Activated B cell treated with CpG ODN at 0.5 μM for 24 hours (primary cell): ENCODE measurements at places on chromosomes 3 and 15.

DNA sequence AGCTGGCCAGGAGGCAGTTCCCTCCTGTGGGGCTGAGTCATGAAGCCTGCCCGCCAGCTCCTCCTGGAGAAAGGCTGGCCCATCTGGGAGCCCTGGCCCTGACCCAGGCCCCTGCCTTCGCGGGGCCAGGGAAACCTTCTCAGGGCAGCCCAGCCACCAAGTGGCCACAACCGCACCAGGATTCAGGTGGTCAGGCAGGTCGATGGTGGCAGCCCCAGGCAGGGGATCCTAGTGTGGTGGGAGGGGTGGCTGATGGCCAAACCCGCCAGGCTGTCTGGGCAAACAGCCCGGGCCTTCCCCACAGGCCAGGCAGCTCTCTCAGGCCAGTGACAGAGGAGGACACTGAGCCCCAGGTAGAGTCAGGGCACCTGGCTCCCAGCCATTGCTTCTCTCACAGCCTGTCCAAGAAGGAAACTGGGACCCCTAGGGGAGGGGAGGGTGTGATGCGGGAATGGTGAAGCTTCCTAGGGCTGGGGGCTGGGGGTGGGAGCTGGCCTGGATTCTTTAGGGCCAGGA lies 1.2 kb downstream of the TWF2 start:
- H3K36me3 ChIP-seq: peaks cover 33% of the 10 kb centered on the region
- peak overlapping the region; percentile 96 for H3K4me3 ChIP-seq
- H3K27ac ChIP-seq: no peak overlapping the region
- no peaks in the 10 kb centered on the region for H3K27me3 ChIP-seq
- peaks cover 64% of the 10 kb centered on the region for H3K4me1 ChIP-seq
- no peak for DNase-seq

DNA sequence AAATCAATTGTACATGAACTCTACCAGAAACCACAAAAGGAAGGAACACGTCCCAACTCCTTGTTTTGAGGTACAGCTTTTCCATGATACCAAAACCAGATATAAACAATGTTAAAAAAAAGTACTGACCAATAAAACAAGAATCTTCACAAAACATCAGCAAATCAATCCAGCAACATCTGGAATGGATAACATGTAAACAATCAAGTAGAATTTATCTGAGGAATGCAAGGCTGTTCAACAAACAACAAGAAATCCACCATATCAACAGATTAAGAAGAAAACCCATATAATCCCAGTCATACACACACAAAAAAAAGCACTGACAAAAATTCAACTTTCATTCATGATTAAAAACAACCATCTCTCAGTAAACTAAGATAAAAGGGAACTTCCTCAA lies 26.7 kb downstream of the TJP1 start:
- no peak for DNase-seq
- no peaks in the 10 kb centered on the region for H3K36me3 ChIP-seq
- H3K4me3 ChIP-seq: no peak overlapping the region
- no peak overlapping the region for H3K27ac ChIP-seq
- H3K4me1 ChIP-seq: no peaks in the 10 kb centered on the region

DNA sequence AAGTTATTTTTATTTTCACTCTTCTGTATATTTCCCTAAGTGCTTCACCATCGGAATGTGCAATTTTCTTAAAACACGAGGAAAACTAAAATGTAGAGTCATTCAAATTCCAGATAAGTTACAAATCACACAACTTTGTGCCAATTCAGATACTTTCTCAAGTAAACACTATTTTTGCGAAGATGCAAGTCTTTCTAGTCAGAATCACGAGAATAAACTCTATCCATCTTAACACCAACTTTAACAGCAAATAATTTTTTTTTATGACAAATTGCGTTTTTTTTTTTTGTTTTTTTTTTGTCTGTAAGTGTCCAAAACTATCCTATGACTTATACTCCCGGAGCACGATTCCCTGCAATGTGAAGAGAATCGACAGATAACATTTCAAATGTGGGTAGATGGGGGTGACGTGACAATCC lies 1.3 kb downstream of the STAG1 start:
- H3K4me1 ChIP-seq: peaks cover 50% of the 10 kb centered on the region
- peak overlapping the region; percentile 93 for H3K4me3 ChIP-seq
- peaks cover 7% of the 10 kb centered on the region for H3K36me3 ChIP-seq
- H3K27me3 ChIP-seq: no peaks in the 10 kb centered on the region

DNA sequence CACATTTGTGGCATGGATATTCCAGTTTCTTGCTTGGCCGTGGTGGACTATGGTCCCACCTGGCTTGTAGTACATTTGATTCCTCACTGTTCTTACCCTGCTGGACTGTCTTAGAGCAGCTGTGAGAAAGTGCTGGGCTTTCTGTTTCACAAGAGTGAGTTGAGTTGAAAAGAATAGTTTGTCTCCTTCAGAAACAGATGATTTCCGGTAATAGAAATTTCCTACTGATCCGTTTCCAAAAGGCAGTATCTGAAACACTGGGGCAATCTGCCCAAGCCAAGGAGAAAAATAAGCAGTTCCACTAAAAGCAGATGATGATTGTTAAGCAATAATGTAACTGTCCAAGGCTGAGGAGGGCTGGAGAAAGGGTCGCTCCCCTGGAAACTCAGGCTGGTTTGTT lies 96.0 kb downstream of the SUCLG2 start:
- H3K4me3 ChIP-seq: no peak overlapping the region
- H3K27ac ChIP-seq: no peak overlapping the region
- H3K27me3 ChIP-seq: no peaks in the 10 kb centered on the region
- peaks cover 6% of the 10 kb centered on the region for H3K4me1 ChIP-seq
- H3K36me3 ChIP-seq: peaks cover 51% of the 10 kb centered on the region

GRCh38 chr3:132344666-132345280 lies 27.6 kb downstream of the ACP3 start:
- no peak for DNase-seq
- H3K36me3 ChIP-seq: no peaks in the 10 kb centered on the region
- H3K27me3 ChIP-seq: no peaks in the 10 kb centered on the region
- no peak overlapping the region for H3K4me3 ChIP-seq

DNA sequence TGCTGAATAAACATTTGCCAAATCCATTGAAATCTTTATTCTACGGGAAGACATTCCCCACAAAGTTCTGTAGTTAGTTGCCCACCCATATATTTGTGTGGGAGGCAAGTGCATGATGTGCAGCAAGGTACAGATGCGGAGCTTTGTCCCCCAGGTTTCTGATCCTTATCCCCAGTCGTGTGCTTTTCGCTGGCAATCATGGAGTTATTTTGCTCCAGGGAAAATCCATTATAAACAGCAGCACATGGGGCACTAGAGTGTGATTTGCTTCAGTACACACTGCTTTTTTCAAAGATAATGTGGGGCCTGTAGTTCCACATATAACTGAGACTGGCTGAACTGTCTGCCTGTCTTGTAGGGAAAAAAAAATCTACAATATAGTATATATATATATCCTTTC lies 132.1 kb downstream of the FEZF2 start:
- DNase-seq: no peak
- H3K4me1 ChIP-seq: peaks cover 8% of the 10 kb centered on the region
- H3K36me3 ChIP-seq: no peaks in the 10 kb centered on the region
- H3K27me3 ChIP-seq: no peaks in the 10 kb centered on the region

DNA sequence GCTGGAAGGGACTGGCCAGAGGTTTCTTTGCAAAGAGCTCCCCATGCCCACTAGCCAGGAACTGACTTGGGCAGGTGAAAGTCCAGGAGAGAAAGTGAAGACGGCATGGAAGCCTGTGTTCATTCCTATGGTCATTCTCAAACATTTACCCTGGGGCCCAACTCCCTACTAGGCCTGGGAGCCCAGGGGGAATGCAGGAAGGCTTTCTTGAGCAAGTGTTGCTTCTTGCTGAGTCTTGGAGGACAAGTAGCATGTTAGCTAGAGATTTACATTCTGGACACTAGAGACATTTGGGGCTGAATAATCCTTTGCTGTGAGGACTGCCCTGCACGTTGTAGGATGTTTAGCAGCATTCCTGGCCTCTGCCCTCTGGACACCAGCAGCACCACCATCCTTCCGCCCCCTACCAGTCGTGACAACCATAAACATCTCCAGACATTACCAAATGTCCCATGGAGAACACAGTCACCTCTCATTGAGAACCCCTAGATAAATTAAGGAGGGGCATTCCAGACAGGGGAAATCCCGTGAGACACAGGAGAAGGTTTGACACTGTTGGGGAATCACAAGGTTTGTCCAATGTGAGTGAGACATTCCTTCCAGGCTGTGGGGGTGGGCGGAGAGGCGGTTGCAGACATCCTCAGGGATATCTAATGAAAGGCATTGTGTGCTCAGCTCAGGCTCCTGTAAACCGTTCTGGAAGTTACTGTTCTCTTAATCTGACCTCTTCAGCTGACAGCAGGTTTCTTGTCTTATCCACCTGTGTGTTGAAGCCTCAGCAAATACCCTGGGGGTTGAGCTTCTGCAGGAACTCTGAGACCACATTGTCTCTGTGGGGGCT lies 236.2 kb downstream of the TLE3 start:
- no peaks in the 10 kb centered on the region for H3K36me3 ChIP-seq
- peaks cover 16% of the 10 kb centered on the region for H3K27me3 ChIP-seq
- H3K4me1 ChIP-seq: peaks cover 19% of the 10 kb centered on the region
- no peak overlapping the region for H3K4me3 ChIP-seq
- H3K27ac ChIP-seq: no peak overlapping the region
- no peak for DNase-seq

DNA sequence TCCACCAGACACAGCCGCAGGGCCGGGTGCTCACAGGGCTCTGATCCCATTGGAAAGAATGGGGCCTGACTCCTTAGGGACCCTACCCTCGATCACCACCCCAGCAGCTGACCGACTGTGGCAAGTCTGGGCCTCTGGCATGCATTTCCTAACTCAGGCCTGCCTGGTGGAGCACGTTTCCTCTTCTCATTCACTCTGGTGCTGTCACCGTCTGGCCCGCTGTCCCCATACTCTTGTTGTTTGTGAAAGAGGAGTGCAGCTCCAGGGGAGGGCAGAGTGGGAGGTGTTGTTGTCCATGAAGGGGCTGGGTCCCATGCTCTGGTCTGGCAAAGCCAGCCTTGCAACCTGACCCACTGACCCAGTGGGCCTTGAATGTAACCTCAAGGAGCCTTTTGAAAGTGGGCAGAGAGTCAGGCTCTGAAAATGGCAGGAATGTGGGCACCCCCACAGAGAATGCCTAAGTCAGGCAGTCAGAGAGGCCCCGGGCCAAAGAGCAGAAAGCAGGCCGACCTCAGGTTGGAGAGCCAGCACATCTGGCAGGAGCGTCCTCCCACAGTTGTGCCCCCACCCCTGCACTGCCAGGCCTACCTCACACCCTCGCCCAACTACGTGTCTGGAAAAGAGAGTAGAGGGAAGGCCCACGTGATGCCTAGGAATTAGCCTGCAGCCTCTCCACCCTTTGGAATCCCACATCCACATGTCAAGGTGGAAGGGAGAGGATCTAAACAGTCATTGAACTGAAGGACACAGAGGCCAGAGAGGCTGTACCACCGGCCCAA lies 10.9 kb downstream of the SEMA7A start:
- no peak for DNase-seq
- peak overlapping the region; percentile 64 for H3K27ac ChIP-seq

- H3K27me3 ChIP-seq: peaks cover 2% of the 10 kb centered on the region
- no peak overlapping the region for H3K4me3 ChIP-seq
- no peak for DNase-seq
- H3K27ac ChIP-seq: no peak overlapping the region
Measured at GRCh38 chr15:91426412-91426811, 326.4 kb downstream of the SV2B start.

GRCh38 chr3:77837456-77838025 lies 797.6 kb downstream of the ROBO2 start:
- H3K4me1 ChIP-seq: no peaks in the 10 kb centered on the region
- no peak for DNase-seq
- H3K36me3 ChIP-seq: no peaks in the 10 kb centered on the region
- H3K27ac ChIP-seq: no peak overlapping the region
- H3K27me3 ChIP-seq: no peaks in the 10 kb centered on the region

DNA sequence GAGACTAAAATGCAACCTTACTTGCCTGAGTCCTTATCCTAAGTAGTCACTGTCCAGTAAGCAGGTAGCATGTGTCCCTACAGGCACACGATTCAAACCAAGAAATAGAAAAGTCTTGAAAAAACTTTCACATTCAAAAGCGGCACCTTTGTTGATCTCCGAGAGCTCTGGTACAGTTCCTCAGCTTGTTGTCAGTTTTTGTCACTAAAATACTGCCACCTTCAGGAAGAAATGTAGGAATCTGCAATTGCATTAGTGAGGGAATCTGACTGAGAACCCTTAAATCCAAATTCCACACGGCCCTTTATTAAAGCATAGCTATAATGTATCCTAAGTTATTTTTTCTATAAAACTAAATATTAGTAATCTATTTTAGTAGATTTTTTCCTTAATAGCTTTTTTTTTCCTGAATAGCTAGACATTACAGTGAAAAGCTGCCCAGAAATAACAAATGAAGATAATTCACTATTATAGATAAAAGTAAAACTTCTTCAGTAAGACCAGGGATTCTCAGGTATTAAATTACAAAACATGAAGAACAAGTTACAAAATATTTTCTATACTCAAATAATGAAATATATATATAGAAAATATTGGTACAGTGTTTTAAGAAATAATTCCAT lies 44.0 kb downstream of the CCDC54 start:
- no peaks in the 10 kb centered on the region for H3K27me3 ChIP-seq
- H3K36me3 ChIP-seq: no peaks in the 10 kb centered on the region
- no peak for DNase-seq
- no peak overlapping the region for H3K27ac ChIP-seq
- peaks cover 16% of the 10 kb centered on the region for H3K4me1 ChIP-seq

- H3K4me1 ChIP-seq: peaks cover 2% of the 10 kb centered on the region
- no peak overlapping the region for H3K27ac ChIP-seq
- H3K36me3 ChIP-seq: no peaks in the 10 kb centered on the region
- no peak overlapping the region for H3K4me3 ChIP-seq
Measured at GRCh38 chr3:10568549-10568948, 63.2 kb upstream of the ATP2B2 start.

GRCh38 chr3:117998071-117998470 lies 1036.6 kb downstream of the IGSF11 start:
- H3K27me3 ChIP-seq: peaks cover 6% of the 10 kb centered on the region
- no peak overlapping the region for H3K4me3 ChIP-seq
- no peak overlapping the region for H3K27ac ChIP-seq
- H3K36me3 ChIP-seq: no peaks in the 10 kb centered on the region

GRCh38 chr3:14520149-14520548 lies 20.0 kb downstream of the GRIP2 start:
- peaks cover 3% of the 10 kb centered on the region for H3K27me3 ChIP-seq
- no peaks in the 10 kb centered on the region for H3K36me3 ChIP-seq
- DNase-seq: no peak
- H3K27ac ChIP-seq: no peak overlapping the region
- H3K4me1 ChIP-seq: no peaks in the 10 kb centered on the region

DNA sequence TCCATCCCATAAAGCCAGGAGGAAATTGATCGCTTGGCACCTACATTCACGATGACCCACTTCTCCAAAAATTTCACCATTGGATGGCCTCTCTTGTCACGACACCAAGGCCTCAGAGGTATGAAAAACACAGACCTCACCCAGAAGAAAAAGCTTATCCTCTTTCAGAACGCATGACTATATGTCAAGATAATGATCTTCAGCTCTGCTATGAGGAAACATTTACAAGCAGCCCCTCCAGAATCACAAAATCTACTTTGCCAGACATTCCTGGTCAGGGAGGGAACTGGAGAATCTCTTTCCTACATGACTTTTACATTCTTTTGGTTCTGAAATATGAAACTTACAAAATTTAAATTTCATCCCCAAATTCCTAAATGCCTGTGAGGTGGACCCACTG lies 122.7 kb downstream of the WNT5A start:
- no peaks in the 10 kb centered on the region for H3K36me3 ChIP-seq
- no peak overlapping the region for H3K27ac ChIP-seq
- no peak for DNase-seq
- H3K4me3 ChIP-seq: no peak overlapping the region
- H3K27me3 ChIP-seq: no peaks in the 10 kb centered on the region

GRCh38 chr3:127777921-127778656 lies 44.2 kb downstream of the MGLL start:
- peaks cover 47% of the 10 kb centered on the region for H3K4me1 ChIP-seq
- no peaks in the 10 kb centered on the region for H3K27me3 ChIP-seq
- peak overlapping the region; percentile 32 for H3K27ac ChIP-seq
- H3K36me3 ChIP-seq: peaks cover 2% of the 10 kb centered on the region
- no peak for DNase-seq
